Nasal cavity respiratory epithelium epithelial cell of viscerocranial mucosa (primary cell): ENCODE measurements at places on chromosomes 2 and 18. TPM values are rescaled to one million over a fixed set of nuclear protein-coding genes. Genes with fewer than 3 reads are reported as not detected.

Gene DSC1
- 0.36 and 0.68 TPM in 2 replicates for total RNA-seq

Gene SERPINB13
- total RNA-seq = 16.7 and 114 TPM in 2 replicates

Gene VWC2L
- total RNA-seq = 0.07 TPM in 1 of 2 replicates, not detected in the other

Gene PKDCC
- 0.28 and 0.34 TPM in 2 replicates for total RNA-seq

Gene ANKRD39
- 4.8 TPM in 2 replicates for total RNA-seq

Gene ZSWIM2
- total RNA-seq = not detected in 2 replicates

Gene ANXA4
- 48.9 and 83.1 TPM in 2 replicates for total RNA-seq

Gene TIGD1
- total RNA-seq = 1.0 and 2.8 TPM in 2 replicates

Gene CFAP210
- total RNA-seq = not detected in 2 replicates
